ENCODE measurements at places on chromosomes 3 and 15.

DNA sequence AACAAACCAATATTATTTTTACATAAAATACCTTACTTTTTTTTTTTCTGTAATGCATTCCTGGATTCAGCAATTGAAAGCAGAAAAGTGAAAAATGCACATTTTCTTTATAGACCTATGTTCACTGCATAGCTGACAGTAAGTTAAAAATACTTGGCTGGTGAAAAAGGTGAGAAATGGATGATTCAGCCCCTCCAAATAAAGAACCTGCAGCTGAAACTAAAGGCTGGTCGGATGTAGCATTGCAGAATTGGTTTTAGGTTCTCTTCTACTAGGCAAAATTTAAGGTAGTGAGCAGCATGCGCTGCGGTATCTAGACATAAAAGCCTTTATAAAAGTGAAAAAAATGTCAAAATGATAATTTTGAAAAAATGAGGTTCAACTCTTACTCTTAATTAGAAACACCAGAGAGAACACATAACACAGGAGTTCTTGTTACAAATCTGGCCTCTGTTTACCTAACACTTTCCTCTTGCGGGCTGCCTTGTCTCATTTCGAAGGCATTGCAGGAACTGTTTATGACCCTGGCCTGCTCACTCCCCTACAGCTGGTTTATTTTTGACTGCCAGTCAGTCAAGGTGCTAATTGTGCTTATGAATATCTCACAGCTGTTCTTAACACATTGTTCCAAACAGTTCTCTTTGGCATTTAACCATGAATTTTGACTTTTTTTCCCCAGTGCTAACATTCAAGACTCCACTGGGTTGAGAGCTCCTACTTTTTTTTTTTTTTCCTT is 455.4 kb upstream of the TBL1XR1 start:
- DNase-seq = no peak

GRCh38 chr3:15860014-15860934 is 62.5 kb upstream of the ANKRD28 start:
- DNase-seq = no peak

DNA sequence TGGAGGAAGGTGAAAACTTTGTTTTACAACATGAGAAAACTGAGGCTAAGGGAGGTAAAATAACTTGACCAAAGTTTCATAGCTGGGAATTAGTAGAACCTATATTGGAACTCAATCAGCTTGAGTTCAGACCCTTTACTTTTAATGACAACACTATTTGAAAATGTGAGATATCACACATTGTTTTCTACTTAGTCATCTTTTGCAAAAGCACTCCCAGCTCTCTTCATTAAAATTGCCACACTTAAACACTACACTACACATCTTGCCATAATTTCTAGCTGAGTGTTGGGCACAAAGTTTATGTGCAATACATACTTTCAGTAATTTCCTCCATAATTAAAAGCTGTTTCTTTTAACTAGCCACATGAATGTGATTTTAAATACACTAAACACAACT is 230.4 kb upstream of the DCBLD2 start:
- DNase-seq = no peak

DNA sequence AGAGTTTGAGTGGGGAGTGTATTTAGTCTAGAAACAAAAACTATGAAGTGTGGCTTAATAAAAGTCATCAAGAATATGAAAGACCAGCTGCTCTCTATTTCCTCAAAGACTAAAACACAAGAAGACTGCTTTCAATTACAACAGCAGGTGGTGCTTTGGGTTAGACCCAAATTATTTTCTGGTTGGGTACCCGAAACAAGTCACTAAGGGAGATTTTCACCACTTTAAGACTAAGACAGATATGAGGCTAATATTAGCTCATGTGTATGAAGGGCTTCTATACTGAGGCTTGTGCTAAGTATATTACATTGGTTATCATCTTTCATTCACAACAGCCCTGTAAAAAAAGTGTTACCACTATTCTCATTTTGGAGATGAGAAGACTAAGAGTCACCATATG is 43.1 kb downstream of the COL8A1 start:
- no peak for DNase-seq

DNA sequence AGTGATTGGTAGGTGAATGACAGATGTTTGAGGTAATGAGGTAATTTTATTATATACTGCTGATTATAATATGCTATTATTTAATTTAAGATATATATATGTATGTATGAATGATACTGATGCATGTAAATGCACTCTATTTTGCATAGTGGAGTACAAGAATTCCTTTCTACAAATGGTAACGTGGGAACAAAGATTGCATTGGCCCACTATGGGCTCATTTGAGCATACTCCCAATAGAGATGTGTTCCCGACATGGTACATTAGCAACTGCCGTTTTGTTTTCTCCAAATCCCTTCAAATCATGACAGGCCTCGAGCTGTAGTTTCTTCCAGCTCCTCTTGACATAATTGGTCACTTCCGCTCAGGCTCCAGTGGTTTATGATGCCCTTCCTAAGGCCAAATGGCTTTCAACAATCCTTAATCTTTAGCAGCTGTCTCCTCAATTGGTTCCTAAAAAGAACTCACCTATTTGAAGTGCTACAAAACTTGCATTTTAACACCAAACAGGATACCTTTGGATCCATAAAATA is 266.1 kb downstream of the ADAMTSL3 start:
- DNase-seq = no peak
